Cortex of kidney (tissue), 1 donor: ENCODE measurements at places on chromosomes 1 and 21.

- DNase-seq, result no peak
These were observed 338.1 kb downstream of the PAPPA2 start for GRCh38 chr1:176800978-176801513.

DNA sequence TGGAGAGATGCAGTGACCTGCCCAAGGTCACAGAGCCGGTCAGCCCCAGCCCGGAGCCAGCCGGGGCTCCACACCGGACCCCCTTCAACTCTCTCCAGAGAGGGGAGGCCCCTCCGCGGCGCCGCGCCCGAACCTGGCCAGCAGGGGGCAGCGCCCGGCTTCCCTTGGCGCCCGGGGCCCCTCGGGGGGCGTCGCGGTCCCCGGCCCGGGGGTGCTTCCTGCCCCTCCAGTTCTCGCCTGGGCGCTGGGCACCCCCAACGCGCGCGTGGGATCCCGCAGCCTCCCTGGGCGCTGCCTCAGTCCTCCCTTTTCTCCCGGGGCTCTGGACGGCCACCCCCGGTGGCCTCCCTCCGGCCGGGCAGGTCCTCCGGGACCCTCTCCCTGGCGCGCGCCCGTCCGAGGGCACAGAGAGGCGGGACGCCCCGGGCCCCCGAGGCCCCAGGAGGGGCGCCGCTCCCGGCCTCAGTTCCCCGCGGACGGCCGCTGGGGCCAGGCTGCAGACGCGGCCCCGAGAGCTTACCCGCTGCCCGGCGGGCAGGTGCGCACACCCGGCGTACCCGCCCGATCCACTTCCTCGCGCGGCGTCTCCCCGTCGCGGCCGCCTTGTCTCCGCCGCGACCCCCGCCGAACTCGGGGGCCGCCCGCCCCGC is 406 bp downstream of the HTR1D start:
- no peak for DNase-seq

DNA sequence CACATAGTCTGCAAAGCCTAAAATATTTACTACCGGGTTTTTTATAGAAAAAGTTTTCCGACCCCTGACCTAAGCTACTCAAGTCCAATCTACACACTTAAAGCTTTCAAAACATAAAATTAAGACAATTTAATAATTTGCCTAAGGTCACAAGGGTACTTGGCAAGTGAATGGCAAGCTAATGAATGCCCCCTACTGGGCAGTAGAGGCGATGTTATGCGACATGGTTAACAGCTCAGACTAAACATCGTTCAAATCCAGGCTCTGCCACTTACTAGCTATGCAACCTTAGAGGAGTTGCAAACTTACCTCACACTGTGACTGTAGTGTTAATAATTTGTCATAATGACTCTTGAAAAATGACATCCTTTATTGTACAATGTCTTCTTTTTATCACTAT is 317.2 kb upstream of the NFIA start:
- DNase-seq, result no peak

DNA sequence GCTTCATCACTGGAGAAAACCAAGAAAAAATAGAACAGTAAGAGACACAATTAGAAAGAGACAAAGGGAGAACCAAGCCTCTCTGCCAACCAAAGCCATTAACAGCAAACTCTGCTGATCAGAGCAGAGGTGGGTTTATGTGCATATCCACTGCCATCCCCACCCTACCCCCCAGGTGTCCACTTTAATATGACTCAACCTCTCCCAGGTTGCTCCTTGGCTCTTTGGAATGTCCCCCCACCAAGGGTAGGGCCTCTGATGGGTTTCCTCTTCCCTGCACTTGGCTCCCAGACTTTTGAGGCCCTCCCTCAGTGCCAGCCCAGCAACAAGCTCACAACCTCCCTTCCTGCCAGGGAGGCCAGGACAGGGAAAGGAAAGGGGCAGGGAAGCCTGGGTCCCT is 104.8 kb downstream of the DMRTA2 start:
- no peak for DNase-seq

- no peak for DNase-seq
These were observed 259.9 kb downstream of the ZNF648 start for GRCh38 chr1:181801617-181802016.

DNA sequence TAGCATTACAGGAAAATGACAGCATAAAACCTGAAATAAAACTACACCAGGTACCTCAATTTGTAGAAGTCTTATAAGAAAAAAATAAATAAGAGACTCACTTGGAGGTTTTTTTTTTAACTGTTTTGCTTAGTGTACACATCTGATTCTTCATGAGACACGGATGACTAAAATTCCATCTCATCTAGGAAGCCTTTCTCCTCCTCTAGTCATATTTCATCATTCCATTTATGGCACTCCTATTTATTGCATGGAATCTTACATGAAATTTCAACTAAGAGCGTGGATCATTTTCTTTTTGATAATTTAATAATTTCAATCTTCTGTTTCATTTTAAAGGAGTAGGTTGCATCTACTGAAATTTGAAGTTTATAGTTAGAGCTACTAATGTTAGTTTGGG is 1.6 kb upstream of the PTGS2 start:
- no peak for DNase-seq

DNA sequence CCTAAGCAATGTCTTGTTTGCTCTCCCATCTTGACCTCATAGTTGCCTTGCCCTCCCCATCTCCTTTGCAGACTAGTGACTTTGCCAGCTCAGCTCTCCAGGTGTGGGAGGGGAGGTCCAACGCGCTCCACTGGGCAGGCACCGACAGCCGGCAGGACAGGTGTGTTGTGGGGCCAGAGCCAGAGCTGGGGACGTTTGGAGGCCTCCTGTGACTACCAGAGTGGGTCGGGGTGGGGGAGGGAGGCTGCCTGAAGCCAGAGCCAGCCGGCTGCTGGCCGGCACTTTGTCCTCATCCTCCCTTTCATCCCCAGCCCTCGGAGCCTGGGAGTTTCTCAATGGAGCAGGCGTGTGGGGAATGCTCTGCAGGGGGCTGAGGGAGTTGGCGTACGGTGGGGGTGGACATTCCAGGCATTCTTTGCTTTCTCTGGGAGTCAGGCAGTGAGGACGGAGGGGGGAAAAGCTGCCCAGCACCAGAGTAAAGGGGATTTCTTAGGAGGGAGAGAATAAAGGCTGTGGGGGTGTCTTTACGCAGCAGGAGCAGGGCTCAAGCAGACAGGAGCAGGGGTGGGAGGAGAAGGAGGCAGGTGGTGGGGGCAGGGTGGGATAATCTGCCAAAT is 20.2 kb downstream of the NUAK2 start:
- DNase-seq, result no peak

- no peak for DNase-seq
These were observed 12.4 kb downstream of the GALNT2 start for GRCh38 chr1:230079199-230080024.

GRCh38 chr1:166193057-166193698 is 26.4 kb upstream of the FAM78B start:
- DNase-seq, result no peak

DNA sequence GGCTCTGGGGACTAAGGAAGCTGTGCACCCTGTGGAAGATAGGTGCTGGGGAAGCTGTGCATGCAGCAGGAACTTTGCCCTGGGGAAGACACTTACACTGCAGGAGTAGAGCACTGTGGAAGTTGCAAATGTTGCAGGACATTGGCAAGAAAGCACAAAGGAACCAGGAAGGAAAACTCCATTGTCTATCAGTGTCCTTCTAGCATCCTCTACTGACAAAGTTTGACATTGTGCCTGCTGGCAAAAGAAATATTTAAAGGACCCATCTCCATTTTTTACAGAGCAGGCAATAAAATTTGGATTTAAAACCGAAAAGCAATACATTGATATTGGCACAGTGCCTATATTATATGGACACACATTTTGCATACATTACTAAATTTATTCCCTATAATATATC is 394.1 kb downstream of the PBX1 start:
- DNase-seq, result no peak

- DNase-seq, result no peak
These were observed 9.9 kb downstream of the OBSCN start for GRCh38 chr1:228217551-228218344.

- no peak for DNase-seq
These were observed 34.8 kb upstream of the DUSP10 start for GRCh38 chr1:221776495-221777301.

DNA sequence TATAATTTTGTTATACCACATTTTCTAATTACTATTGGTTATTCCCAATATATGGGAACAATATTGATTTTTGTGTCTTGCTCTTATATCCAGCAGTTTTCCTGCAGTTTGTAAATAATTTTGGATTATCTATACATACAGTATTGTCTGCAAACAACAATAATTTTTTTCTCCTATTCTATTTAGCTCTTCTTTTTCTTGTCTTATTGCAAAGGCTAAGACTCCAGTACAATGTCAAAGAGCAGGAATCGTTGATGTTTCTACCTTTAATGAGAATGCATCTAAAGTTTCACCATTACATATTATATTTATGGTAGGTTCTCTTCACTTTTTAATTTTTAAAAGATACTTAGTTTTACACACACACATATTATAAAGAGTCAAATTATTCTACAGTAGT is 4.1 kb upstream of the AVPR1B start:
- no peak for DNase-seq

DNA sequence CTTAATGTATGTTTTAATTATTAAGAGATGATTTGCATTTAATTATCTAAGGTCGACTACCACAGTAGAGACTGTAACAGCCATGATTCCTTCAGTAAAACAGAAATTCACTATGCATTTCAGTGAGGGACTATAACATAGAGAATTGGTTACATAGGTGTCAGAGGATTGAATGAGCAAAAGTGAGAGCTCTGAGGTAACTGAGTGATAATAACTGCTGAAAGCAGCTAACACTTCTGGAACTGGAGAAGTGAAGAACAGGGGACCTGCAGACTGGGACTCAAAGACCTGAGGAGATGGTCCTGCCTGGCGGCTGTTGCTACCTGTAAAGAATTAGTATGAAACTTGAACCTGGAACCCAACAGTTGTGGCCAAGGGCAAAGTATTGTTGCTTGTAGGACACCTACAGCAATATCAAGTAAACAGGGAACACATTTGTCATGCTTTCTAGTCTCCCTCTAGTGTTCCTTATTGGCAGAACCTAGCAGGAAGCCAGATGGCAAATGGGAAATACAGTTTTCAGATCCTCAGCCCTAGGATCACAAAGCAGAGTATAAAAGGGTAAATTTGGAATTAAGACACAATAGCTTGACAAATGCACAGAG is 110.6 kb downstream of the HS2ST1 start:
- no peak for DNase-seq

DNA sequence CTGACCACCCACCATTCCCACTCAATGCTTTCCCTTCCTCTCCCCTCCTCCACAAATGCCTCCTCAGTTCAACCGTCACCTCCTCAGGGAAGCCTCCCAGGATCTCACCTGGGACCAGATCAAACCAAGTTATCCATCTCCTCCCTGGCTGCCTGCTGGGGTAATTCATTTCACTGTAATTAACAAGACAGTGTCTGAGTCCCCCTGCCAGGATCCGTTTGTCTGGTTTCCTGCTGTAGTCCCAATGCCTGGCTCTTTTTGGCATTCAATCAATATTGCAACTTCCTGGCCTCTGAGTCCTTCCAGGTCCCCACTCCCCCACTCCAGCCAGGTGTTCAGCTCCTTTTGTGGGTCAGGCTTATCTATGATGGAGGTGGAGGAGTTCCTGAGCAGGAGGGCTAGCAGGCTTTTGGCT is 687.7 kb downstream of the PTPRU start:
- no peak for DNase-seq

DNA sequence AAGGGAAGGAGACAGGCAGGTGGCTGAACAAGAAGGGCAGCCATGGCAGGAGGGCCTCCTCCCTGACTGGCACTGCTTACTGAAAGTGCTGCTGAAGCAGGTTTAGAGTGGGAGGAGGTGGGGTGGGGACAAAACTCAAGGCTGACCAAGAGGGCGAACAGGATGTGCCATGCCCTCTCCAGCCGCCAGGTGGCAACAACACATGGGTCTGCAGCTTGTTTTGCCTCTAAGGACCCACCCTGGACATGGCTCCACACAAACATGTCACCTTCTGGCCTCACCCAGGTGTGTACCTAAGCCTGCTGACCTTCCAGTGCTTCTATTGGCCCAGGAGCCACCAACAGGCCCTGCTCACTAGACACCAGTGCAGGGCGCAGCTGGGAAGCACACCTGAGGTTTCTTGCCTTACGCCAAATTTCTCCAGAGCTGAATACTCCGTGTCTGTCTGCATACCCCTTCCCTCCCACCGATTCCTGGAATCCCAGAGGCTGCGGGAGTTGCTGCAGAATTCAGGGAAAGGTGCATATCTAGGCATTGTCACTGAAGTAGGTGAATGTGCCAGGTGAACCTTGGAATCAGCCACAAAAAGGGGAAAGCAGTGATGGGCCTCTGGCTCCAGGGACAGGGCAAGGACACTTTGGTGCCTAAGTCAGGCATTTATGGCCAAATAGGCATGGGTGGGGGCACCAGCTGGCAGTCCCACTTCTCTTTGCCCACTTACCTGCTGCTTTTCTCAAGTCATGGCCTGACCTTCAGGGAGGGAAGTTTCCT is 5.3 kb downstream of the PSRC1 start:
- no peak for DNase-seq

GRCh38 chr1:17230106-17230505 is 18.8 kb upstream of the PADI3 start:
- no peak for DNase-seq

DNA sequence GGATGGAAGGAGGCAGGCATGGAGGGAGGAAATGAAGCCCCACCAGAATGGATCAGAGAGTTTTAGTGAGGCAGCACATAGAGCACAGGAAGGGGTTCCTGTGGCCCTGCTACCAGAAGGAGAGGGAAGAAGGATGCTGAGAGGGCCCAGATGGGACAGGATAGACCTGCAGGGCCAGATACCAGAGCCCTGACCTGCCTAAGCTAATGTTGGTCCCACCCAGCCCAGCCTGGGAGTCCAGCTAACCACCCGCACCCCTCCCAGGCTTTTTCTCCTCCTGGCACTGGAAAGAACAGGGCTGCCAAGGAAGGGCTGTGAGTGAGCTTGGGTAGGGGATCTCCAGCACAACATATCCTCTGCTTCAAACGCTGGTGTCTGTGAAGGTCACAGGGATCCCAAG is 6.9 kb downstream of the NECTIN4 start:
- no peak for DNase-seq

- DNase-seq, result peak; percentile 95
These were observed at the start of gene MAGI3 for GRCh38 chr1:113389953-113390834. TSS of gene MAGI3 (plus strand) at chr1:113390515. CDS start at chr1:113391034, 519 bp downstream.

DNA sequence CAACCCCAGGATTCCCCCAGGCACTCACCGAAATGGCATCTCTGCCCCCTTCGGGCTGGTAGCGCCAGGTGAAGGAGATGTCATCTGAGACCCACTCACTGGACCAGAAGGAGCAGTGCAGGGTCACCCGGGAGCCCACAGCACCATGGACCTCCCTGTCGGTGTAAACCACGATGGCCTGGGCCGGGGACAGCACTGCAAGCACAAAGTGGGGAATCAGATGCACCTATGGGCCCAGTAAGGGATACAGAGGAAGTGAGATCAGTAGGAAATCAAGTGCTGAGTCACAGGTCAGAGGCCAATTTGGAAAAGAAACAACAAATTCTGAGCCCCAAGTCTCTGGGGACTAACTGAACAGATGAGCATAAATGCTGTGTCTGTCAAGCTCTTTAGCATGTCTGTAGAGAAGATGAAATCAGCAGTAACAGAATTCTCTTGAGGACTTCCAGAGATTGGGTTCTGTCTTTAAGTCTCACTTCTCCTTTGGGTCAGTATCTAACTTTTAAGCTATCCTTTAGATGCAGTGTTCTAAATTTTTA is 2.5 kb downstream of the MPZ start:
- no peak for DNase-seq

- no peak for DNase-seq
These were observed 7.2 kb upstream of the TACSTD2 start for GRCh38 chr1:58584082-58584895.

GRCh38 chr1:153827168-153827964 is 52.2 kb downstream of the SLC27A3 start:
- no peak for DNase-seq
